ENCODE measurements at places on chromosomes 12 and 14. TPM values are rescaled to one million over a fixed set of nuclear protein-coding genes. Genes with fewer than 3 reads are reported as not detected.

Gene FAM90A1
- 0.41 TPM for total RNA-seq

Gene PAPLN
- total RNA-seq = 1.2 TPM

Gene OR6C1
- not detected for total RNA-seq

Gene KRT82
- not detected for total RNA-seq

Gene C12orf42
- 1.2 TPM for total RNA-seq

Gene ACSM4
- total RNA-seq = not detected

Gene SLC38A4
- 0.41 TPM for total RNA-seq

Gene ATF7IP
- total RNA-seq = 60.7 TPM

Gene GNG2
- total RNA-seq = 400 TPM

Gene HELB
- total RNA-seq = 3.3 TPM

Gene GCH1
- 1.6 TPM for total RNA-seq

Gene DTX3
- total RNA-seq = 51.4 TPM

Gene JPH4
- 32.2 TPM for total RNA-seq

Measured in frontal cortex (tissue), 4 donors.